ENCODE measurements at places on chromosomes 4 and X.

DNA sequence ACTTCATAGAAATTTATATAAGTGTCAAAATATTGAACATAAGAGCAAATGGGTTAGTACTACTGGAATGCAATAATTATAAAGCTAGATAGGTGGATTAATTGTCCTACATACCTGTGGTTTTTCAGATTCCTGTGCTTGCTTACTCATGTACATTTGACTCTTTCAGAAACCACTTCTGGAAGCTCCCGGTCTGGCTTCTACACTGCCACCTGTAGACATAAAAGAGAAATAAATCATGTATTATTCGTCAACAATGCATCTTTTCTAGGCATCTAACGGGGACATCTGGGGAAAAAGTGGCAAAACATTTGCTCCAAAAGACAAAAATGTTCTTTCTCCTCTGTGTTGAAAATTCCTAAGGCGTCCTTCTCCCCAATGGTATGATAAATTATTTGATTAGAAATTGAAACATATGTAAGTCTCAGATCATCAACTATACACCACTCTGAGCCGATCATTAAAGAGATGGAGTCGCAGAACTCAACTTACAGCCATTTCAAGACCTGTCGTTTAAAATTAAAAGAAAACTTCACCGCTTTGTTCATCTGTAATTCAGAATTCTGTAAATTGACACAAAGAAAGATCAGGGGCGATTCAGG lies 648.7 kb upstream of the DIPK2B start:
- DNase-seq = no peak

DNA sequence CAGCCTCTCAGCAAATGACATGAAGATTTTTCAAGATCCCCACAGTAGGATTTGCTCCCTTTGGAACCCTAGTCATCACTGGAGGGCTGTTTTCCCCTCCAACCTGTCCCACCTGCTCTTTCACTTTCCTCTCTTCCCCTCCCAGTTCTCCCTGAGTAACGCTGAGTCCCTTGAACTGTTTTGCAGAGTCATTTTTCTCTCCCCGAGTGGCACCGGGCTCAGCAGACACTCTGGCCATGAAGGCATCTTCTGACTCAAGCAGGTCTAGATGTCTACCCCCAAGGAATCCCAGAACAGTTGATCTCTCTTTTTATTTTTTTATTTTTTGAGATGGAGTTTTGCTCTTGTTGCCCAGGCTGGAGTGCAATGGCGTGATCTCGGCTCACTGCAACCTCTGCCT lies 52.2 kb downstream of the HTRA3 start:
- no peak for DNase-seq

DNA sequence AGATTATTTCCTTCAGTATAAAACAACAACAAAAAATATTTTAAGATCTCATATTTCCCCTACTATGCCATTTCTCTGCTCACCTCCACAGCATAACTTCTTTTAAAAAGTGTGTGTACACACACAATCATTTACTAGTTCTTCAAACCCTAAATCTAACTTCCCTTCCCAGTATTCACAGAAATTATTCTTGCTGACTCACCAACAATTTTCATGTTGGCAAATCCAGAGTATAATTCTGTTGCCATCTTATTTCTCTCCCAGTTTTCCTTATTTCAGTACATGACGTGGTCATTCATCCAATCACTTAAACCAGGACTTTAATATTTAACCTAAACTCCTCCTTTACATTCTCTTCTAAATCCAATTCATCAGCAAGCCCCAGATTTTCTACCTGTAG lies 11.4 kb upstream of the RAP1GDS1 start:
- no peak for DNase-seq

GRCh38 chr4:69731241-69731640 lies 29.2 kb downstream of the SULT1B1 start:
- no peak for DNase-seq

- DNase-seq = no peak
Observed at GRCh38 chrX:40224658-40225057, 126.9 kb upstream of the BCOR start.

DNA sequence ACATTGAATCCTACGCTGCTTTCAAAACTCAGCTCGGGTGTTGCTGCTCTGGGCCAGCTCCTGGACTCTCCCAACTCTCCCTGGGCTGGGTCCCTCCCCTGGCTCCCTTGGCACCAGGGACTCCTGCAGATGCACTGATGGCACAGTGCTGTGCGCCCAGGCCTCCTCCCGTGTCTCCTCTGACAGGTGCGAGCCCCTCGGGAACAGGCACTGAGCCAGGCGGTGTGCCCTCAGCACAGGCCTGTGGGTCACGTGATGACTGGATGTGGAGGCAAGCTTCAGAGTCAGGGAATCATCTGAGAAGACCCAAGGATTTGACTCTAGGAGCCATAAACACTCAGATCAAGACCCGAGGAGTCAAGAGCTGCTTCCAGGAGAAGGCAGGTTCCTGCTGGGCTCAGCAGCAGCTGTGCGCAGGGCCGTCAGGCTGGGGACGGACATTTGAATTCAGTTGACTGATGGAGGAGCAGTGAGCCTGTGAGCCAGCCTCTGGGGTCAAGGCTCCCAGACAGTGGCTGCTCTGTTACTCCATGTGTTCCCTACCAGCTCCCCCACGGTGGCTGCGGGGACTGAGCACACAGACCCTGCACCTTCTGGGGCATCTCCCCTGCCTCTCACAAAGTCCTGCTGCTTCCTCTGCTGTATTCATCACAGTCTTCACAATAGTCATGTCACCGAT lies 33.0 kb downstream of the NAT8L start:
- no peak for DNase-seq

- DNase-seq = no peak
Observed at GRCh38 chr4:98110214-98110613, 33.1 kb downstream of the STPG2 start.
